ENCODE measurements at places on chromosomes 1 and 21. TPM values are rescaled to one million over a fixed set of nuclear protein-coding genes. Genes with fewer than 3 reads are reported as not detected.

- no peak for DNase-seq
These were observed 187.0 kb downstream of the TPR start for GRCh38 chr1:186188004-186188539.

DNA sequence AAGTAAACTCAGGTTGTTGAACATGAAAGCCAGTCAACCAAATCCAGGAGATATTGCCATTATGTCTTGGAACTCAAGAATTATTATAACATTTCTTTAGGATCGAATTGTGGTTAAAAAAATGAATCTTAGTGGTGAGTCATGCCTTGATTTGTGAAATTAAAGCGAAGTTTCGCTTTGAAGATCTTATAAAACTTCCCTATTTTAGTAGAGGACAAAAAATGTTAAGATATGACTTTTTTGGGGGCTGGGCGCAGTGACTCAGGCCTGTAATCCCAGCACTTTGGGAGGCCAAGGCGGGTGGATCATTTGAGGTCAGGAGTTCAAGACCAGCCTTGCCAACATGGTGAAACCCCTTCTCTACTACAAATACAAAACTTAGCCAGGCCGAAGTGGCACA lies 39.5 kb upstream of the PTBP2 start:
- DNase-seq = no peak

DNA sequence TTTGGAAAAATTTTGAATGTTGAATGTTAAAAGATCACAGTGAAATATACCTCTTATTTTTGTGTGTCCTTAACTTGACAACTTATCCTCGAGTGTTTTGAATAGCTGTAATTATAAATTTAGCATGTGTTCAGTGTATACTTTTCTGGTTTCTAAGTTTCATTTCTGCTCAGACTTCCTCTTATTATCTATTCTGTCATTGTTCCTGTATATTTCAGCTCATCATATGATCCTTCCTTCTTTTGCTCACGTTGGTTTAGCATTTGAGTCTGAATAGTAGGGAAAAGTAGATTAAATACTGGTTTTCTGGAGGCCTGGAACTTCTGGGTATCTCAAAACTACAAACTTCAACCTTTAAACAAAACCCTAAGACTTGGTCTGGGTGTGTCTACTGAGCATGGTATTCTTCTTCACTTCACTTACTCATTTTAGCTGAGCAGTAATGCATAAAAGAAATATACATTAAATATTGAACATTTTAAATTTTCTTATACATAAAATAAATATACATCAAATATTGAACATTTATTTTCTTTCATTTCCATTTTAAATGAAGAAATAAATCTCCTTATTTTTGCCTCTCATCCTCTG lies 3.3 kb upstream of the ATP6V1G3 start:
- DNase-seq = no peak

Gene SEC16B
- not detected for total RNA-seq

GRCh38 chr1:68979891-68980290 lies 483.0 kb upstream of the DEPDC1 start:
- DNase-seq = no peak

DNA sequence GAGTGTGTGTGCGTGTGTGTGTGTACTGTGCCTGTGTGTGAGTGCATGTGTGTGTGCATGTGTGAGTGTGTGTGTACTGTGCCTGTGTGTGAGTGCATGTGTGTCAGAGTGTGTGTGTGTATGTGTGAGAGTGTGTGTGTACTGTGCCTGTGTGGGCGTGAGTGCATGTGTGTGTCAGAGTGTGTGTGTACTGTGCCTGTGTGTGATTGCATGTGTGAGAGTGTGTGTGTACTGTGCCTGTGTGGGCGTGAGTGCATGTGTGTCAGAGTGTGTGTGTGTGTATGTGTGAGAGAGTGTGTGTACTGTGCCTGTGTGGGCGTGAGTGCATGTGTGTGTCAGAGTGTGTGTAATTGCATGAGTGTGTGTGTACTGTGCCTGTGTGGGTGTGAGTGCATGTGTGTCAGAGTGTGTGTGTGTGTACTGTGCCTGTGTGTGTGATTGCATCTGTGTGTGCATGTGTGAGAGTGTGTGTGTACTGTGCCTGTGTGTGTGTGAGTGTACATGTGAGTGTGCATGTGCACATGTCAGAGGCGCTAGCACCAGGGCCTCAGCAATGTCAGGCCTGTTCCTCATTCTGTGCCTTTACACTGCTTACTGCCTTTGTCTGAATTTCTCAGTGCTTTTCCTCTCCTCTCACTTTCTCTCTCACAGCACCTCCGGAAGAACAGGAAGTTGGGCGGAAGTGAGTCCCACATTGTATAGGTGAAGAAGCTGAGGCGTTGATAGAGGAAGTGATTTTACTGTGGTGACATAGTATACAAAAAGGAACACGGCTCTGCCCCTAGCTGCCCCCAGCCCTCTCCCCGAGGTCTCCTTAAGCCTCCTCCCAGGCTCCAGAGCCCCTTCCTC lies 4.9 kb downstream of the SLC5A9 start:
- DNase-seq = peak; percentile 14

Gene DNASE2B
- total RNA-seq = not detected

DNA sequence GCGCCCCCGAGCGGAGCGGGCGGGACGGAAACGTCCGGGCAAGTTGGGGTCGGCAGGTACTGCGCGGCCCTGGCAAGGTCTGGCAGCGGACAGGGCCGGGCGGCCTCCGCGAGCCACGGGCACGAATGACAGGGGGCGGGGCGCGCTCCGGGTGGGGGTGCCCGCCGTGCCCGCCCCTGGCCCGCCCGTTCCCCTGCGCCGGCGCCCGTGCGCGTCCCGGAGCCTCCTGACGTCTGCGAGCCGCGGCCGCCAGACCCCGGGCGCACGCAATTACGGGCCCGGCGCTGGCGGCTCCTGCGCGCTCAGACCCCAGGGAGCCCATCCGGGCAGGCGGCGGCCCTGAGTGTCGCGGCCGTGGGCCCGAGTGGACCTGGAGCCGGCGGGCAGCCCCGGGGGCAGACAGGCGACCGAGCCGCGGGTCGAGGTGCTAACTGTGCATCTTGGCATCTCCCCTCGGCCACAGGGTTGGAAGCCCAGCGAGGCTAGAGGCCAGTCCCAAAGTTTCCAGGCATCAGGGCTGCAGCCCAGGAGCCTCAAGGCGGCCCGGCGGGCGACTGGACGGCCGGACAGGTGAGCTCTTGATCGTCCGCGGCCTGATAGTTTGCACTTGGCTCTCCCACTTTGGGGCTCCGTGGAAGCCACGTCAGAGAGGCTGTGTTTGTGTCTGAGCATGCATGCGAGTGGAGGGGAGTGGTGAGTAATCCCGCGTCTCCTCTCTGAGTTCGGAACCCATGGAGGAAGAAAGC lies 918 bp downstream of the MIB2 start:
- no peak for DNase-seq

Gene LAMC1
- 0.50 TPM for total RNA-seq

- DNase-seq = no peak
These were observed 119.3 kb downstream of the CRYAA start for GRCh38 chr21:43287795-43288755.

DNA sequence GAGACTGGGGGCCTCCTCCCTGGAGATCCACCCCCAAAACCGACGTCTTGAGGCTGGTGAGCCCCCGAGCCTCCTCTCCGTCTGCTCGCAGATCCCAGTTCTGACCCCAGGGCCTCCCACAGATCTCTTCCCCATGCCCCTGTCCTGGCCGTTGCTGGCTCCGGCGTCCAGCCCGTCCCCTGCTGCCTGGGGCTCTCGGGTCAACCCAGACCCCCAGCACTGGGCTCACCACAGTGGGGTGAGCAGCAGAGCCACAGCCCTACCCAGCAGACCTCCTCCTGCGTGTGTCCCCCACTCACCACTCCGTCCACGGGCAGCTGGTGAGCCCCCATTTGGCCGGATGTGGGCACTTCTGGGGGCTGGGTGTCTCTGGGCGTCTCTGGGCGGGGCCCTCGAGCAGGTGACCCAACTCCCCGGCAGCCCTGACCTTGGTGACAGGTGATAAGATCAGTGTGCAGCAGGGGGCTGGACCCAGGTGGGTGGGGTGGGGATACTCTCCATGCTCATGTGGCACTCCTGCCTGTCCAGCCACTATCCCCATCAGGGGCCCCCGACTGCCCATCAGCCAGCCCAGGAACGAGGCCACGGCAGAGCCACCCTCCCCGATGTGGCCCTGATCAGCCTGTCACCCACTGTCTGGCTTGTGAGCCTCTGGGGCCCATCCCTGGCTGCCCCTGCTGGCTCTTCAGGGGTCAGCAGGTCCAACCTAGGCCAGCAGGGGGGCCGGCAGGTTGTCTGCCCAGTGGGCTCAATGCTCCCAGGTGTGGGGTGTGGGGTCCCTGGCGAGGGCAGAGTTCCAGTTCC lies 709 bp downstream of the TNFRSF14 start:
- peak; percentile 46 for DNase-seq

Gene MSTO1
- total RNA-seq = 125 TPM

DNA sequence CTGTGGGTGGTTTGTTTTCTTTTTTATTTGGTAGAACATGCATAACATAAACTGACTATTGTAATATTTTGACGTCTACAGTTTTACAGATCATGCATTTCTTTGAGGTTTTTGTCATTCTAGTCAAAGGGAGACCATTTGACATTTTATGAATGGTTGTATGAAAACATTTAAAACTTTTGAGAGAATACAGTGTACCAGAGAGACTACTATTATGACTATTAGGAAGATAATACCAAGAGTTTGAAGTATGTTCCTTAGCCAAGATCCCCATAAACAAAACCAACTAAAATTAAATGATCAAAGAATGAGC lies 37.3 kb upstream of the RHOU start:
- DNase-seq = no peak

- no peak for DNase-seq
These were observed 246.9 kb downstream of the MATN1 start for GRCh38 chr1:30476476-30476875.

DNA sequence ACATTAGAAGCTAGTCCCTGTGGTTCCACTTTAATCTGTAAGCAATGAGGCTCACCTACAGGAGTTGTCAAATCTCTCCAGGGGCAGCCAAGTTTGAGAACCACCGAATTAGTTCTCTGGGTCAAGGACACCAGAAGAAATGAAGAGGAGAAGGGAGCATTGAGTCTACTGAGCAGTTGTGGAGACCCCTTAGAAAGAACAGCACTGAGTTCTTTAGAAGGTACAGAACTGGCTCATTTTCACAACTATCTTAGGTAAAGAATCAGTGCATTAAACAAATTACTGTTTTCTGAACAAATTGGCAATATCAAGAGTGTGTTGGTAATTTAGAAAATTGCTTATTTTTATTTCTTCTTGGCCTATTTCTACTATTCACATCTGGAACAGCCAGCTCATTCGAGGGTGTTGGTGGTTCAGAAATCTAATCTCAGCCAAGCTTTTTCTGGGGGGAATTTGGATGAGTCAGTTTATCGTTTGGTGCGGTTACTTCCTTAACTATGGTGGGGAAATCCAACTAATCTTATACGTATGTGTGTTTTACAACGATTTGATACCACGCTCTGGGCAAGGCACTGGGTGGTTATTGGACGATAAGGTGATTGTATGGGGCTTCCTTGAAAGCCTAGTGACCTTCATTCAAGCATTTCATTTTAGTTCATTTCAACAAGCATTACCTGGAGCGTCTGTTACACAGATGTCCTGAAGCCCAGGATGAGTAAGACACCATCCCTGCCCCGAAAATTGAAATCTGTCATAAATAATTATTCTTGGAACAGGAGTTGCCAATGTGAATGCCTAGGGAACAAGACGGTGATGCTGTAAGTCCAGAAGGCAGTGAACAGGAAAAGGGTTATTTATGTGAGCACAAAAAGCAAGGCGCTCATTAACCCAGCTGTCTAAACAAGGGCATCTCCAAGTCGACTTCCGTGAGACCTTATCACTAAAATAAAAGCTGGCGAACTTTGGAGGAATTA lies 52.0 kb upstream of the TMPRSS2 start:
- no peak for DNase-seq

DNA sequence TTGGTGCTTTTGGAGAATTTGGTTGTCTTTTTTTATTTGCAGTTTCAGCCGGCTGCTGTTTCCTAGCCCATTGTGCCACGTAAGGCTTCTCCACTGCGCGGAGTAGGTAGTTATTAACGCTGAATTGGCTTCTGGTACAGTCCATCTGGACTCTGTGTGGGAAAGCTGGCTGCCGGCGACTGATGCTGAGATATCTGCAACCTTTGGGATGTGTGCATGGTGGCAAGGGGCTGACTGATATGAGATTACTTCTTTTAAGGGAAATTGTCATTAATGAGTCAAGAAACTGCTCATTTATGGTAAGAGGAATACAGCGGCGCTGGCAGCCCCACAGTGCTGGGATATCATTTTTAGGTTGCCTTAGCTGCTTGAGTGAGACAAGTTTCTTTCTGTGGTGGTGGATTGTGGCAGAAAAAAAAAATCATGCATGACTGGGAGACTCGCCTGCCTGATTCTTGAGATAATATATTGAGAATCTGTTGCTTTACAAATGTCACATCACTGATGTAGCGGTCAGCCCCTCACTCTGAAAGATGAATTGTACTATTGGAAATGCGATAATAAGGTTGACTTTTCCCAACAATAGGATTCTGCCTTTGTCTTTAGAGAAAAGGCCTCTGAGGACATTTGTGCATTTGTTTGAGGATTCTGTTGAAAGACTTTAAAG lies 2.5 kb upstream of the ELAVL4 start:
- DNase-seq = peak; percentile 17

DNA sequence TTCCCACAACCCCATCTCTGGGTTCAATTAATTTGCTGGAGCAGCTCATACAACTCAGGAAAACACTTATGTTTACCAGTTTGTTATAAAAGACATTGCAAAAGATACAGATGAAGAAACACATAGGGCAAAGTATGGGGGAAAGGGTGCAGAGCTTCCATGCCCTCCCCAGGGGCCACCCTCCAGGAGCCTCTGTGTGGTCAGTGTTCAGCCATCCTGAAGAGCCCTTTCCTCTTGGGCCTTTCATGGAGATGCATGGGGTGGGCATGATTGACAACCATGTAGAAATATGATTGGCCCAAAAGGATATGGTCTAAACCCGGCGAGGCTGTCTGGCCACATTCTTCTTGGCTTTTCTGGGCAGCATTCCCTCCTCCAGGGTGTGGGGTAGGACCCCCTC lies 56.8 kb upstream of the PDE9A start:
- no peak for DNase-seq

GRCh38 chr1:217090060-217090911 lies 367.1 kb upstream of the ESRRG start:
- DNase-seq = no peak

DNA sequence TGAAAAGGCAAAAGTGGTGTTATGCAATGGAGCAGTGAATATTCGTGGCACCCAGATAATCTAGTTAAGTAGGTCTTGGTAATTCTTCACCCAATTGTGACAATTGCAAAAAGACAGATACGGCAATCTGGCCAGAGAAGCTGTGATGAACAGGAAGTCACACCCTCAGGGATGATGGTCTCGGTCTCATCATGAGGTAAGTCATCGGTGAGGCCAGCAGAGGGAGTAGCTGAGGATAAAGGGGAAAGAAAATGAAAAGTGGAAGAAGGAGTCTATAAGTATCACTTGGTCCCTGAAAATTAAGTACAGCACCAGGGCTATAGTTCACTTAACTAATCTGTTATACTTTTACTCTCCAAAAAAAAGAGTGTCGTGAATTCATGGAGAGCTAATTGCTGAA lies 258.8 kb upstream of the NCAM2 start:
- no peak for DNase-seq
